ENCODE measurements at places on chromosomes 4 and X. TPM values are rescaled to one million over a fixed set of nuclear protein-coding genes. Genes with fewer than 3 reads are reported as not detected.

DNA sequence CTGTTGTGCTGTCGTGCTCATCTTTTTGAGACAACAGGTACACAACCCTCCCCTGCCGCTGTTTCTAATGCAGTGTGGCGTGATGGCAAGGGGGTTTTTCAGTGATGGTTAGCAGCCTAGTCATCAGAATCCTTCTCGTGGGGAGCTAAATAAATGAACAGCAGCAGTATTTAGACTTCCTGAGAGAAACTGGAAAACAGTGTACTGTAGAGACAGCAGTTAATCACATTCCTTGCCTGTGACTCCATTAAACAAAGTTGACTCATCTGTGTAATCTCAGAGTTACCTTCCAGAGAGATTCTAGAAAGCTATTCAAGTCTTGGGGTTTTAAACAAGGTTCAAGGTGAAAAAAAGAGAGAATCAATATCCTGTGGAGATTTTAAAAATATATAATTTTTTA lies 1753.2 kb upstream of the PCDH7 start:
- DNase-seq, result no peak

- DNase-seq, result no peak
Measured at GRCh38 chr4:139076016-139076744, 60.6 kb downstream of the NOCT start.

DNA sequence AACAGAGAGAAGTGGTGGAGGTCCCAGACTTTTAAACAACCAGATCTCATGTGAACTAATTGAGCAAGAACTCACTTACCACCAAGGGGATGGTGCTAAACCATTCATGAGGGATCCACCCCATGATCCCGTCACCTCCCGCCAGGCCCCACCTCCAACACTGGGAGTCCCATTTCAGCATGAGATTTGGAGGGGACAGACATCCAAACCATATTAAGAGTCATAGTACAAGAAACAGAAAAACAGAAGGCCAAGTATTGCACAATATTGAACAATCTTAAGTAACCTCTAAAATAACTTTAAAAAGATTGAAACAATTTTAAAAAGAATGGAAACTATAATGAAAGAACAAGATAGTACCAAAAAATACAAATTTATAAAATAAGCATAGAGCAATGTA lies 110.0 kb downstream of the CBR4 start:
- DNase-seq, result no peak

The PLXNA3 gene
- total RNA-seq, result 64.6 TPM

- DNase-seq, result no peak
Measured at GRCh38 chrX:118261151-118261550, 84.8 kb upstream of the WDR44 start.

- no peak for DNase-seq
Measured at GRCh38 chrX:14529290-14529989, at the start of gene GLRA2. Gene GLRA2 (plus strand): TSS chrX:14529536. CDS start chrX:14530058, 522 bp downstream.

DNA sequence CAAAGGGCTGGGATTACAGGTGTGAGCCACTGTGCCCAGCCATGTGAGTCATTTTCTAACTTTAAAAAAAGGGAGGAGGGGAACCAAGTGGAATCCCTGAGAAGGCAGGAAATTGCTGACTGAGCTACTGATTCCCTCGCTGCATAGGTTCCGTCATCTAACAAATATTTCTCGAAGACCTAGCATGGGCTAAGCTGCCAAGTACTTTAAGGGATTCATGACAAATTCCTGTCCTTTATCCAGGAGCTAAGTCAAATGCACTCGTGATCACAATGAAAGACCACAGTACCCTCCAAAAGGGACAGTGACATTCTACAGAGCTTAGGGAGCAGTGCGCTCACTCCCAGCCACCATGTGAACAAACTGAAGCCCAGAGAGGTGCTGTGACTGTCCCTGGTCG lies 33.2 kb upstream of the MAN2B2 start:
- no peak for DNase-seq

- no peak for DNase-seq
Measured at GRCh38 chrX:134604701-134605311, 53.5 kb downstream of the PLAC1 start.

GRCh38 chr4:184968784-184969201 lies 49.5 kb upstream of the HELT start:
- no peak for DNase-seq

- no peak for DNase-seq
Measured at GRCh38 chr4:156347412-156348075, 393.9 kb upstream of the CTSO start.

- no peak for DNase-seq
Measured at GRCh38 chrX:32480019-32480418, 731.3 kb downstream of the DMD start.

GRCh38 chrX:77640702-77641101 lies 145.3 kb downstream of the ATRX start:
- DNase-seq, result no peak

The UGT2B7 gene
- not detected for total RNA-seq

GRCh38 chr4:94700298-94700697 lies 57.5 kb upstream of the BMPR1B start:
- no peak for DNase-seq

DNA sequence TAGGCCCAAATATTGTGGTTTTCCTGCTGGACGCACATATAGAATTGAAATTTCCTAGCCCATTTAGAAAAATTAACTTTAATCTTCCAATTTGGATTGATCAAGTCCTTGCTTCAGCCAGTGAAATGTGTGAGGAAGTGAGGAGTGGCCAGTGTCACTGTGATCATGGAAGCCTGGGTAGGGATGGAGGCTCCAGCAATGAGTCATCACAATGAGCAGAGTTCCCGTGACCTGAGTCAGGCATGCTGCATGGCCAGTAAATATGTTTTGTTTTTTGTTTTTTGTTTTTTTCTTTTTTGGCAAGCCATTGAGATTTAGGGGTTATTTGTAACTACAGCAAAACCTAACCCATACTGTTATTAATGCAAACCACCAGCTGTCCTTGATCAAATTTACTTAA lies 52.1 kb downstream of the IDS start:
- no peak for DNase-seq

DNA sequence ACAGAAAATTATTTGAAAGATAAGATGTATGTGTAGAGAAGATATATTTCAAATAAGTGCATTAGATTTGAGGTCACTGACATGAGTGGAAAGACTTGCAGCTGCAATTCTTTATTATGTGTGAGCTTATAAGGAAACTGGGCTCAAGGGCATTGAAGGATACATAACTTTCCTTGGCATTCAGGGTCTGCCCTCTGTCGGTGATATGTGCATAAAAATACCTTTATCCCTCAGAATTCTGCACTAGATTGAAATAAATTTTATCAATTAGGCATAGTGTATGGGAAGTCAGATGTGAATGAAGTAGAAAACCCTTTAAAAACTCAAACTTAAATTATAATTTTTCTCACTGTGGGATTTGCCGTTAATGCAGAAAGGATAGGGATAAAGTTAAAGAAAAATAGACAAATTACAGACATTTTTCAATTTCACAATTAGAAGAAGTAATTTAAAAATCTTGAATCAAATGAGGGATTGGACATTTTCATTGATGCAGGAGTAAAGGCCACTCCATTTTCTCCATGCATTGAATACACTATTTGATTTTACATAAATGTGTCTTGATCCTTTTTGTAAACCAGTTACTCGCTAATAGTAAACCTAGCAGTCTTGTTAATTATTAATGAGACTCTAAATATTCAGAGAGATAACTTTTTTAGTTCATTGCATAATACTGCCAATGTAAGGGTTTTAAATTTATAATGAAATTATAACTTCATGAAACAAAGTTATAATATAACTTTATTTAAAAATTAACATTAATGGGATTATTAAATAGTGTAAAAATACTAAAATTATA lies 21.0 kb upstream of the ETNPPL start:
- no peak for DNase-seq

- DNase-seq, result no peak
Measured at GRCh38 chr4:25031077-25031621, 403 bp upstream of the LGI2 start.

GRCh38 chrX:19889582-19890342 lies 2.4 kb upstream of the SH3KBP1 start:
- DNase-seq, result no peak

The CDKL2 gene
- total RNA-seq, result 0.30 TPM

- DNase-seq, result no peak
Measured at GRCh38 chr4:165864271-165864670, 8.8 kb upstream of the TLL1 start.

DNA sequence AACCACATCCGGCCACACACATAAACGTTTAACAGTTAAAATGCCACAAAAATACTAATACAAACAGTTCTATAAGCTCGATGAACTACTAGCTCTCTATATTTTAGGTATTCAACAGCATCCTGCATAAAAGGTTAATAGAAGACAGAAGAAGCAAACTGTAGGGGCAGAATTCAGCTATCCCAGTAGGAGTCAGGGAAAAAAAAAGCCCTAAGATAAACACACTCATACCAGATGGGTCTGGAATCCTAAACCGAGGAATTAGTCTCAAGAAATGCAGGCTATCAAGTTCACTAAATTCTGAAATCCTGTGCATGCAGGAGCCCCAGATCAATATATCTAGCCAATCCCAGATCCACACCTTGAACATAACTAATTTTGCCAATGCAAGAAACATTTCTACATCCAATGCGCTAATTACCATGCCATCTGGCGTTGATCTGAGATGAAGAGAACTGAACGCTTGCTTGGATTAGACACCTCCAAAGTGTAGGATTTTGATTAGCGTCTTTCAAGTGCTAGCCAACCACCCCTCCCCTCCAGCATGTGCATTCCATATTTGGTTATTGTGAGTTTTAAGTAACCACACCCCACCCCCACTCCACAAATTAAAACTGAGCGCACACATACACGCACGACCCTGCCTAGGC lies 512.2 kb upstream of the INTU start:
- DNase-seq, result no peak

DNA sequence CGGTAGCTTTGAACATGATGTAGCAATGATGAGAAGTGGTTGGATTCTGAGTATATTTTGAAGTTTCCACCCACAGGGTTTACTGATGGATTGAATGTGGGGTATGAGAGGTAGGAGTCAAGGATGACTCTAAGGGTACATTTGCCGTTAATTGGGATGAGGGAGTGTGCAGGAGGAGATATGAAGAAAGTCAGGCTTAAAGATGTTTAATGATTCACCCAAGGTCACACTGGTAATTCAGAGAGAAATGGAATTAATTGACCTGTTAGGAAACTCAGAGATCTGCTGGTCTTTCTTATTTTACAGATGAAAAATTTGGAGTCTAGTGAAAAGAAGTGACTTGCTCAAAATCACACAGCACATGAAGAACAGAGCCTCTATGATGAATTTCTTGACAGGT lies 390.7 kb downstream of the GBA3 start:
- no peak for DNase-seq

The GABRG1 gene
- not detected for total RNA-seq

GRCh38 chr4:187274153-187274552 lies 550.5 kb upstream of the FAT1 start:
- DNase-seq, result no peak

DNA sequence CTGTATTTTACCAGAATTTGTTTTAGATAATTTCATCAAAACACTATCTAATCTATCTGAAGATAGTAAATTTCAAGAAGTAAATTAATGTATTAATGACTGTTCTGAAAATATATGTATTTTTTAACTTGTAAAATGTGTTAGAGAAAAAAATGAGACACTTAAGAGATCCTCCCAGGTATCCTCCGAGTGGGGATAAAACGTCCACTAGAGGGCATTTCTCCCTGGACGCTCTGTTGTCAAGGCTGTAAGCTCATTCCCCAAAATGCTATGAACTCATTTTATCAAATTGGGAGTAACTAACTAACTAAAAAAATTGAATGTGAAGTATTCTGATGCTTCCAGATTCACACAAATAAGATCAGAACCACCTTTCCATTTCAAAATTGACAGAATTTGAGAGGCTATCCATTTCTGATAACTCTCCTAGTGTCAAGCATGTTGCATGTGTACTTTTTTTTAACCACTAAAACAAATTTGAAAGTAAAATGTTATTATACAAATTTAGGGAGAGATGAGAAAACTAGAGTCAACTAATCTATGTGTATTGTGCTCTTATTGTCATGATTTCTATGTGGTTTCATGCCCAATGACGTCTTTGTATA lies 337.3 kb upstream of the HS3ST1 start:
- DNase-seq, result no peak

- no peak for DNase-seq
Measured at GRCh38 chrX:113974881-113975280, 609.0 kb upstream of the HTR2C start.

Measured in CD4-positive, CD25-positive, alpha-beta regulatory T cell (primary cell).